HT-29 (cell line): ENCODE measurements at places on chromosomes 6 and 20. TPM values are rescaled to one million over a fixed set of nuclear protein-coding genes. Genes with fewer than 3 reads are reported as not detected.

GRCh38 chr6:44560458-44561059 lies 173.1 kb downstream of the CDC5L start:
- no peak for DNase-seq

The DEFB123 gene
- total RNA-seq, result not detected in 2 replicates

DNA sequence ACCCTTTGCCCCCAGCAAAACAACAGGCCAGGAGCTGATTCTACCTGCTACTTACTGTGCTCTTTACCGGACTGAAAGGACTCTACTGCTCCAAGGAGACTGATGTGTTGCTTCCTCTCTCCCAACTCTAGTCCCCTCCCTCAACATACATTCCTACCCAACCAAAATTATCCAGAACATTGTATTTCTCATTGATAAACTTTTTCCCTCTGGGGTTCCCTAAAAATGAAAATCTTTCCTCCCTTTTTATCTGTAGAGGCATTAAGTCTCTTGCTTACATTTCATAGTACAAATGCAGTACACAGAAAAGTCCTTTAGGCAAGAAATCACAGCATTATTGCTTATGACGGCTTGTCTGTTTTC lies 940 bp upstream of the HS3ST5 start:
- no peak for DNase-seq

- DNase-seq, result no peak
Observed at GRCh38 chr6:46651006-46651405, 1.6 kb downstream of the CYP39A1 start.

The SPATS1 gene
- total RNA-seq, result not detected in 2 replicates

The ATP9A gene
- 55.1 and 70.3 TPM in 2 replicates for total RNA-seq

- peak; percentile 82 for DNase-seq
Observed at GRCh38 chr20:53926428-53927028, 143.9 kb downstream of the BCAS1 start.

The CCN6 gene
- not detected in 2 replicates for total RNA-seq

GRCh38 chr20:4088766-4089165 lies 73.4 kb upstream of the RNF24 start:
- DNase-seq, result no peak

The PDE10A gene
- 16.0 and 16.9 TPM in 2 replicates for total RNA-seq
